DMS 273 treated with DMSO at 0.1 percent for 48 hours (cell line): ENCODE measurements at places on chromosomes 12 and 14.

DNA sequence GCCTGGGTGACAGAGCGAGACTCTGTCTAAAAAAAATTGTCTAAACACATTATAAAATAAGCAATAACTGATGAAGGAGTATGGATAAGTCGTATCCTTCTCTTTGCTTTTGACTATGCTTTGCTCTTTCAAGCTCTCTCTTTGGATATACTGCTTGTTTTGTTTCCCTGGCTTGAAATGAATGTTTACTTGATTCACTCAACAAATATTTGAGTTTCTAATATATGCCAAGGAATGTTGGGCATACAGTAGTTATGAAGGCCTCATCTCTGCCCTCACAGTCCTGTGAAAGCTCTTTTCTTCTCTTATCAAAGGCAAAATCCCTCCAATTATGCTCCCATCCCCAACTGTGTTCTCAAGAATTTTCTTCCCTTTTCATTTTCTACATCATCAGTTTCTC, 123.5 kb downstream of the PTPRR start:
- no peak for DNase-seq

DNA sequence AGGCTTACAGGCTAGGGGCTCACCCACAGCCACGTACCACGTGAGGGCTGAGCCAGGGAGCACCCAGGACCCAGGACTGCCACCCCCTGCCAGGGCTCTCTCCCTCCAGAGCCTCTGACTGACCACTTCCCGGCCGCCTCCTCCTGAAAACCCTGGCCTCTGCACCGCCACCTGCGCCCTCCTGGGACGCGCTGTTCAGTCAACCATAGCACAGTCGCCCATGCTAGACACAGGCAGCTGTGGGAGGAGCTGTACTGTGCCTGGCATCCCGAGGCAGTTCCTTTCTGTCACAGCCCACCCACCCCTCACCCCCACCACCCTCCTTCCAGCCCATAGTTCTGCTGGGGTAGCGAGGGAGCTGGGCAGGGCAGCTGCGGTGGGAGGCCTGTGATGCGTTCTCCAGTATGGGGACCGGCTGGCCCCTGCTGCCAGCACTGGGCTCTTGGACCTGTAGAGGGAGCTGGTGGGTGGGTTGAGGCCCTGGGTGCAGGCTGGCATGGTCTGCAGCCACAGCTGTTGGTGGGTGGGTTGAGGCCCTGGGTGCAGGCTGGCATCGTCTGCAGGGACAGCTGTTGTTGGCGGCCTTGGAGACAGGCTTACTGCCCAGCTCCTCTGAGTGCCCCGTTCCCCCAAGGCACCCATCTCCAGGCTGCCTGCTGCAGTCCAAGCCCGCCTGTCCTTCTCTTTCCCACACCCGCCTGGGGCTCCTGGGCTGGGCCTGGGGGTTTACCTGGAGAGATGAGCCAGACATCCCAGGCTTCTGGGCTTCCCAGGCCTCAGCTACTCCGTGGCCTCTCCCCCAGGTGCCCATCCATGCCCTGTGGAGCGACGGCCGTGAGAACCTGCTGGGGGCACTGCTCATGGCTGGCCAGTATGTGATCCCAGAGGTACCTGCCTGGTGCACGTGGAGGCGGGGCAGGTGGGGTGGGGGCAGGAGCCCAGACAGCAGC, 11.5 kb downstream of the ASPG start:
- DNase-seq: peak; percentile 33

DNA sequence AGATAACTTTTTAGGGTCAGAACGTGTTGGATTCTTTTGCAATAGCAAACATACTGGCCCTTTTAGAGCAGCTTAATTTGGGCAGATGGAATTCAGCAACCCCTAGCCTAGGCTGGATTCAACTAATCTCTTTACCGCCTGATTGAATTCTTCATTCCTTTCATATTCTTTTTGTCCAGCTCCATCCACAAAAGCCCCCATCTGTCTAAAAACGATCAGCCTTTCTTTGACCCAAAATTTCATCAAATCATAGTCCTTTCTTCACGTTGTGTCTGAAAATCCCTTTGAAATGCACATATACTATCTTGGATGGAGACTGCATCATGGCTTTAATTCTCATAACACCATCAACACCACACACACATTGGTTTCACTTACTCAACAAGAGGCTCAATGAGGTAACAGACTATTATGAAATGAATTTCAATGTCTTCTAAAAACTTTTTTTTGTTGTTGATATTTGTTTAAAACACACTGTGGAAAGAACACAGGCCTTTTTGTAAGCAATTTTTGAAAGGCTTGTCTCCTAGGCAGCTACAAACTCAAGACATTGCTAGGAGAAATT, 128.0 kb upstream of the EEA1 start:
- DNase-seq: no peak

DNA sequence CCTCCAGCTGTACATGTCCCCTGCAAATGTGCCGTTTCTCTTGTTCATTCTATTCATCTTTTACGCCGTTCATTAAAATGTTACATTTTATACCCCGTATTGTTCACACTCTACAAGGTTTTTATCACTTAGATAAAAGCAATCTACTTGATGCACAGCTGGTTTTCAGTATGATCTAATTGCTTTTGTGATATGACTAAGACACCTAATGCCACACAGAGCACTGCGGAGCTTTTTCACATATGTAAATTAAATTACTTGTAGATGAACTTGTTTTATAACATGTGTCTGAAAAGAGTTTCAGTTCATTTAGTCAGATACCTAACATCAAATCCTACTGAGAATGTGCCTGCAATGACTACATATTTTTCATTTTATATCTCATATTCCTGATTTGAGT, 40.9 kb upstream of the RERGL start:
- DNase-seq: no peak

GRCh38 chr12:118183155-118183554, 47.2 kb downstream of the PEBP1 start:
- DNase-seq: no peak

DNA sequence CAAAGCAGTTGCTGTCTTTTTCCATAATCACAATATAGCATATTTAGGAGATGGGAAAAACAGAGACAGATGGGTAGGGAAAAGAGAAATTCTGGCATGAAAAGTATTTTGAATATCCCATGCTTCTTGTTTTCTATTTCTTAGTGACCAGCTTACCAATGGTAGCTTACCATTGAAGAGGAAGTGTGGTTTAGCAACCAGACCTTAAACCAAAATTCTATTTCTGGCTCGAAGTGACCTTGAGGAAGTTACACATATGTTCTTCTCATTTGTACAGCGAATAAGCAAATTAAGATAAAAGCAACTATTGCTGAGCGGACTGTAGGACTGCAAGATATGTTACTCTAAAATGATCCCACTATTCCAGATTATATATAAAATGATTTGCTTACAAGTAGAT, 82.9 kb downstream of the FGD4 start:
- peak; percentile 14 for DNase-seq

GRCh38 chr12:75208856-75209811, 505 bp downstream of the KCNC2 start:
- no peak for DNase-seq

GRCh38 chr14:30240018-30240417, 312.4 kb upstream of the PRKD1 start:
- DNase-seq: no peak

DNA sequence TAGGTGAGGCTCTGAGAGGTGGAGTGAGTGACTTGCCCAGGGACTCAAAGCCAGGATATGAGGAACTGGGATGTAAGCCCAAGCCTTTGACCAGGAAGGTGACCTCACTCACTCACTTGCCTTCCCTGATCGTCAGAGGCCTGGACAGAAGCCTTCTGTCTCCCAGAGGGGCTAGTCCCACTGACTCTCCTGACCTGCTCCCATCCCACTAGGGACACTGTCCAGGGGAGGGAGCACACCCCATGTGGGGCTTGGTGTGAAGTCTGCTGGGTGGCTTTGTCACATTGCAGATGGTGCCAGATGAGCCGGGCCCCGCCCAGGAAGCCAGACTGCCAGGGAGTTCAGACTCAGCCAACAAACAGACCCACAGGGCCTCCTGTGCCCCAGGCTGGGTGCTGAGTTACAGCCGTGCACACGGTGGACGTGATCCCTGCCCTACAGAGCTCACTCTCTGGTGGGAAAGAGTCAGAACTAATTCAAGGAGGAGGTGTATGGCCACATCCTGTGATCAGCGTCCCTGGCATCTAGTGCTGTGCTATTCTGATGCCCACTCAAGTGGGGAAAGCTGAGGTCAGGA, 28.3 kb downstream of the MMAB start:
- DNase-seq: no peak

GRCh38 chr12:54624315-54625279, 10.1 kb downstream of the LACRT start:
- DNase-seq: no peak

GRCh38 chr12:89389755-89390661, 37.7 kb upstream of the DUSP6 start:
- no peak for DNase-seq

GRCh38 chr12:84124211-84124610, 788.4 kb downstream of the SLC6A15 start:
- no peak for DNase-seq

DNA sequence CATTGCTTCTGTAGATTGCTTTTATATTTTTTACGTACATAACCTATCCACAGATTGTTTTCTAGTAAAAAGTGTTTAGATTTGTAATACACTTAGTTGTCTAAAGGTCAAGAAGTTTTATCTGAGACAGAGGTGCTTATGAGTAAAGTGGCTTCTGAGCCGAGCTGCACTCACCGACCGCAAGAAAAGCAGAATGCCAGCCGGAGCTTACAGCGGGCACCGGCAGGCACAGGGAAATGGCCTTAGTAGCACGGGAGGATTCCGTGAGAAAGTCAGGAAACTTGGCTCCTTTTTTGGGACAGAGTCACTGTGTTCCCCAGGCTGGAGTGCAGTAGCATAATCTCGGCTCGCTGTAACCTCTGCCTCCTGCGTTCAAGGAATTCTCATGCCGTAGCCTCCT, 29.8 kb downstream of the PIWIL1 start:
- DNase-seq: no peak

DNA sequence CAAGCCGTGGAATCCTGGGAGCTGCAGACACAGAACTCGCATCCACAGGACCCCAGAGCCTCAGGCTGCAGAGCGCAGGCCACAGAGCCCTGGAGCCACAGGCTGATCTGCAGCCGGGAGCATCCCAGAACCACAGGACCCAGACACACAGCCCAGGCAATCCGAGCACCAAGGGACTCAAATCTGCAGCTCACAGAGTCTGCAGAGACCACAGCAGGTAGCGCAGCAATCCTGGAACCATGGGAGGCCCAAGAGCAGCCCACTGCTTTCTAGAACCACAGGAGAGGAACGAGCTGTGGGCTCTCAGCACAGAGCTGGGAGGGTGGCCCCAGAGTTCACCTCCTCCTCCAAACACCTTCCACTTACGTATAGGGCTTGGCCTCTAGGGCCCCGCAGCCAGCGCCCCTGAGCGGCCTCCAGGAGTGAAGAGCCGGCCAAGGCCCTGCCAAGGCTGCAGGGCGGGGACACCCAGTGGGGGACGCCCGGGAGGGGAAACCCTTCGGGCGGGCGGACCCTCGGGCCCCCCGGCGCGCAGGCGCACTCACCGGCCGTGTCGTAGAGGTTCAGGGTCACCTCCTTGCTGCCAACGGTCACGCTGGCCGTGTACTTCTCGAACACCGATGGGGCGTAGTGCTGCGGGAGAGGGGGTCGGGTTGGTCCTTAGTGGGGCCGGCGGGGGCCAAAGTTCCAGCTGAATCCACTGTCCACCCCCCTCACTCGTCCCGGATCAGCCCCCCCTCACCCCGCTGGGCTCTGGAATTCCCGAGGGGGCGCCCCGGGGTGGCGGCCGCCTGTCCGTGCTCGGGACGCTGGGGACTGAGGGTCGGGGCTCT, 665 bp downstream of the RHOF start:
- DNase-seq: no peak

- no peak for DNase-seq
These were observed 42.3 kb downstream of the BCL11B start for GRCh38 chr14:99229654-99230207.

DNA sequence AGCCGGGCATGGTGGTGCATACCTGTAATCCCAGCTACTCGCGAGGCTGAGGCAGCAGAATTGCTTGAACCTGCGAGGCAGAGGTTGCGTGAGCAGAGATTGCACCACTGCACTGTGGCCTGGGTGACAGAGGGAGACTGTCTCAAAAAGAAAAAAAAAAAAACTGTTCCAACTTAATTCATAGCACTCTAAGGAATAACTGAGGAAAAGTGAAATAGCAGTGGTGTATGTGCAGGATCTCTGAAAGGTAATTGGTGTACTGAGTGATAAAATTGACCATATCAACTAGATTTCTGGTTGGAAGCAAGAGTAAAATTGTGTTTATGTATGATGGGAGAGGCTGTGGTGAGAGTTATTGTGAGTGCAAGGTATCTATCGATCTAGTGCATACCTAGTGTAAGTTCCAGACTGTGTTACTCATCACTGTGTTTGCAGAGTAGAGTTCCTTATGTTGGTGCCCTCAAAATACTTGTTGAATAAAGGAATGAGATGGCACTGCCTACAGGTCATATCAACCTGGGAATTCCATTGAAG, 6.3 kb downstream of the CAND1 start:
- DNase-seq: no peak

DNA sequence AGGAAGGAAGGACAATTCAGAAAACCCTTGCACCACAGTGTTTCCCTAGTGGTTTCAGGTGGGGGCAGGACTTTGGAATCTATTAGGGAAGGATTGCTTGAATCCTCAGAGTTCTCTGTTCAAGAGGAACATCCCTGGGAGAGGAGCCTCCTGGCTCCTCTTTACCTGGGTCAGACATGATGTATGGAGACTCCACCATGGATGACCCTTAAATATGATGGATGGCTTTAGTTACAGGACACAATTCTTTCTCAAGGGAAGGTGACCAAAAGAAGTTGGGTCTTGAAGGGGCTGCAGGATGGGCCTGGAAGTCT, 396.6 kb downstream of the NRXN3 start:
- no peak for DNase-seq

- DNase-seq: no peak
These were observed 250.2 kb downstream of the ANO2 start for GRCh38 chr12:5694759-5695409.

- no peak for DNase-seq
These were observed 137.0 kb upstream of the CDKN3 start for GRCh38 chr14:54259821-54260220.
